ENCODE measurements at places on chromosomes 11 and 22.

- no peak for DNase-seq
Observed at GRCh38 chr22:23692598-23693291, 1.9 kb downstream of the RGL4 start.

- no peak for DNase-seq
Observed at GRCh38 chr22:25748704-25749103, 6.7 kb downstream of the MYO18B start.

DNA sequence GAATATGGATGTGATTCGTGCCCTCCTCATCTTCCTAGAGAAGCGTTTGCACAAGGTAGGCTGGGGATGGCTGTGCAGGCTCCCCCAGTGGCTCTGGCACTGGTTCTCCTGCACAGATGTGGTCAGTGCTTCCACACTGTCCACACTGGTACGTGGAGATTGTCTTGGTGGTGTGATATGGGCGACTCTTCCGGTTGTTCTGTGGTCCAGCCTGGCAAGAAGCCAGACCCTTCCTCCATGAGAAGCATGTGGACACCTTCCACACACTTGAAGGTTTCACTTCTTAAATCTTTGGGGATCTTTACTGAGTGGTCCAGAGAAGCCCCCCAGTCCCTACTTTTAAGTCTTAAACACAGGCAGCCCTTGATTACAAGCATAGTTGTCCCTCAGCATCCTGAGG lies 3.8 kb downstream of the RIC8A start:
- DNase-seq = no peak

- no peak for DNase-seq
Observed at GRCh38 chr22:46673205-46673604, 53.0 kb downstream of the GRAMD4 start.

- DNase-seq = no peak
Observed at GRCh38 chr11:44973632-44974401, 23.1 kb upstream of the TP53I11 start.

GRCh38 chr11:124762105-124762623 lies at the start of gene ESAM:
ESAM (minus strand) TSS chr11:124762290; CDS start chr11:124762154, 136 bp downstream.
- no peak for DNase-seq

GRCh38 chr11:36196411-36196998 lies 92.7 kb downstream of the COMMD9 start:
- no peak for DNase-seq

DNA sequence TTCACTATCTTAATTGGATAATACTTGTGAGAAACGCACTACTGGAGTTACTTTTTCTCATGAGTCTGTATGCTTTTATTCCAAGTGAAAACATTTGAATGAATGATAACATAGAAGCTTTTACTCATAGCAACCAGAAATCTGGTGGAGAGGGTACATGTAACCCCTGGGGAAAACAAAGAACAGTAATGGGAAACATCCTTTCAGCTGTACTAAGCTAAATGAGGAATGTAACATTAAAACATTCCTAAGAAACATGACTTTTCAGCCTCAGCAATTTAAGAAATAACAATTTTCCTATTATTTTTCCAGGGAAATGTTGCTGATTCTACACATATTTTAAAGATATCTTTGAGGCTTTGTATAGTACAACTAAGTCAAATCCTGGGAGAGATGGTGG lies 97.2 kb upstream of the CEP126 start:
- no peak for DNase-seq

DNA sequence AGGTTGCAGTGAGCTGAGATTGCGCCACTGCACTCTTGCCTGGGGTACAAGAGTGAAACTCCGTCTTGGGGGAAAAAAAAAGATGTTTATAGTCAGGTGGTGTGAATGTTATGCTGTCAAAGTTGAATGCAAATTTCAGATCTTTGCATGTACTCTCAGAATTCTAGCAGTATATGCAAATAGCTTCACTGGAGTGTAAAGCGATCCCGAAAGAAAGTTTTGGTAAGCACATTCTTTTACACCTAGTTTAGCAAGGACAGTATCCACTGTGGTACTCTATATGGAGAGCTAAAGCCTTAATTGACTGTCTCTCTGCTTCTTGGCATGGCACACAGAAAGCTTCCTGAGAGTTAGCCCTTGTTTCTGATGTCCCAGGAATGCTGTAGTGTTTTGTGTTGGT lies 4.0 kb downstream of the JAM3 start:
- DNase-seq = no peak

DNA sequence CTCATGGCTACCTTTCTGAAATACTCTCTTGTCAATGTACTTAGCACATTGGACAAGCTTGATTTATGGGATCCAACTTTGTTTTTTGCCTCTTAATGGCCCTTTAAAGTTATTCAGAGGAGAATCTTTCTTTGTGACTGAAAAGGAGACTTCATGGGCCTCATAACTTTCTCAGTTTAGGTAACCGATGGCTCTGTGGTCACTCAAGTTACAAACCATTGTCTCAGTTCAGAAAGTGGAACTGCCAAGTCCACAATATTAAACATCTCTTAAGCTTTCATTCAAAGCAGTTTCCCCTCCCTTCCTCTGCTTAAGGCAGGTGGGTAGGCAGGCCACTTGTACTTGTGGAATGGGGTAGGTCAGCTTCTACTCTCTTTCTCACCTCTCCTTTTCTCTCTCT lies 12.3 kb upstream of the ARL14EP start:
- no peak for DNase-seq

DNA sequence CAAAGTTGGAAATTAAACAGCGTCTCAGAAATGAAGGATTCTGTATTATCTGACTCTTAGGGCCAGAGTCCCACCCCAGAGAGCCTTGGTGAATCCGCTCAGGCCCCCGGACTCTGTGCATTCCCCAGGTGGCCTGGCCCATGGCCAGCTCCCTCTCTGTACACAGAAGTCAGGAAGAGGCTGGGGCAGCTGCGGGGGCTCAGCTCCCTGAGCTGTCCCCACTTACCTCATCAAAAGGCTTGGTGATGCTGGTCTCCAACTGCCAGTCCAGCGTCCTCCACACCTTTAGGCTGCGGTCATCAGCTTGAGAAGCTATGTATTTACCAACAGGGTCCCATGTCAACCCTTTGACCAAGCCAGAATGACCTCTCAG lies 35.0 kb downstream of the HIRA start:
- DNase-seq = no peak
